Motor neuron (in vitro differentiated cells): ENCODE measurements at places on chromosomes 13 and 19.

DNA sequence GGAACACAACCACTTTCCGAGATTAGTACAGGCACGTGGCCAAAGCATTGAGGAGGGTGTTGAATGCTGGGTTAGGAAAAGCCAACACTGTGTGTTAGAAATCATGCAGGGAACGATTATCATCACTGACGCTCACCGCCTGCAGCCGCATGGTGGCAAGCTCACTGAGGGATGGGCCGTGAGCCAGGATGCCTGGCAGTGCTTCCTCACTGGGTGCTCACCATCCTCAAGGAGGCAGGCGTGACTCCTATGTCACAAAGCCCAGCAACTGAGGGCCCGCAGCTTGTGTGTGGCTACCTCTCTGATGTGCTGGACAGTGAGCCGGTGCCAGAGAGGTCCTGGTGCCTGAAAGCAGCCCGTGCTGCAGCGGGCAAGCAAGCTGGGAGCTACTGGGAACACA is 30.4 kb upstream of the TIMM44 start:
- ATAC-seq = no peak

GRCh38 chr13:67588607-67589006 is 358.5 kb upstream of the PCDH9 start:
- ATAC-seq = no peak

GRCh38 chr19:31906111-31906871 is 439.1 kb upstream of the ZNF507 start:
- ATAC-seq = no peak

- ATAC-seq = no peak
Observed at GRCh38 chr13:107438251-107438650, 777.1 kb downstream of the LIG4 start.

DNA sequence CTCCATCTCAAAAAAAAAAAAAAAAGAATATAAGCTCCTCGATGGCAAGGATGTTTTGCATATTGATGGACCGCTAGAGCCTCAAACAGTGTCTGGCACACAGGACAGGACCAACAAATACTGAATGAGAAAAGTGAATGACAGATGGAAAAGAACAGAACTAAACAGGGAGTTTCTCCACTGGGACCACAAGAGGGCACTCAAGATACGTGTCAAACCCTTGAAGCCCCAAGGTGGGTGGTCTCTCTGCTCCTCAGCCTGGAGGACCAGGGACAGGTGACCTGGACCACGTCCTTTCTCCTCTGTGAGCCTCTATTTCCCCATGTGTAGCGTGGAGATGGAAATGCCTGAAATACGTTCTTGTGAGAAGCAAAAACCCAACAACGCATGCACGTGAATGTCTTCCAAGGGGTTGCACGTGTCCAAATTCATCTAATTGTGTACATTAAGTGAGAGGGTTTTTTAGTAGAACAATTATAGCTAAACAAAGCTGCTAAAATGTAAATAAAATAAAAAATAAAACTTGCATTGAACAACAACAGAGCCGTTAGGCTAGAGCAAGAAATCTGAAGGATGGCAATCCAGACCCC is 5.7 kb upstream of the CDC42EP5 start:
- peak; percentile 65 for ATAC-seq

DNA sequence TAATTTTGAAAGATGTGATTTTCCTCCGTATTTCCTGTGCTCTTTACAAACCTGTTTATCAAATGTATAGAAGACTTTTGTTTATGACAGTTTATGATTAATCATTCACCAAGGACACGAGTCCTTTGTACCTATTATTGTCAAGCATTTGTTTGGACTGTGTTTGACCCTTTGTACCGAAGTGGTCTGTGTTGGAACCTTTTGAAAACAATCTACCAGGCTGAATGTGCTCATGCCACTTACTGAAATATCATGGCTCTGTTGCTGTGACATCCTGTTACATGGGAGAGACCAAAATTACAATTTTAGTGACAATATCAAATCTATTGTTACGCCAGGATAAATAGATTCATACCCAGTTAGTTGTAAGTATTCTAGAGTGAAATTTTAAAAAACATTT is 193.6 kb downstream of the IRS2 start:
- peak; percentile 19 for ATAC-seq

- ATAC-seq = peak; percentile 25
Observed at GRCh38 chr19:29411113-29411581, 114.6 kb upstream of the VSTM2B start.

- no peak for ATAC-seq
Observed at GRCh38 chr13:75881109-75881775, 245.1 kb downstream of the LMO7 start.

DNA sequence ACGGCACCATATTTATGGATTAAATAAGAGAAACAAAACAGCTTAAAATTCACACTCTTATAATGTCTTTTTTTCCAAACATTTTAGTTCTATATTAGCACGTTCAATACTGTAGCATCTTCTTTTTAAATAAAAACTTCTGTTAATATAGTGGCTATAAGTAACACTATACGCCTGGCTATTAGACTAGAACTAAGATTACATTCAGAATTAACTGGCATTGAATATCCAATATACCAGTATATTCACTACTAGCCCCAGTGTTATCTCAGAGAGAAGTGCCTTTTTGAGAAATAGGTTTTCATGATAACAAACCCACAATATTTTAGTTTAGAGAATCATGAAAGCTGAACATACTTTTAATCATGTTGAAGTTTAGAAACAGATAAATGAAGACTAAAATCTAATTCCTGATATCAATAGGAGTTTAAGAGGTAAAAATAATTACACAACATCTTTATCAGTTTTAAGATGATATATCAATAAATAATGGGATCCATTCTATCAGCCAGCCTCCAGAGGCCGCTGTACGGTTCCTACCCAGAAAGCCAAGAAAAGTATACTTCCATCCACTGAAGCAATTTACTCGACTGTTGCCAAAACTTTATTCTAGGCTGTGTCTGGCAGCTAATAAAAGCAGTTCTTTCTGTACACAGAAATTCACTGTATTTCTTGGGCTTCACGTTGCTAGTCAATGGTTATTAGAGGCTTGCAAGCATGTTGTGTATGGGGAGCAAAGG is 1113.4 kb upstream of the MIR17HG start:
- ATAC-seq = no peak

DNA sequence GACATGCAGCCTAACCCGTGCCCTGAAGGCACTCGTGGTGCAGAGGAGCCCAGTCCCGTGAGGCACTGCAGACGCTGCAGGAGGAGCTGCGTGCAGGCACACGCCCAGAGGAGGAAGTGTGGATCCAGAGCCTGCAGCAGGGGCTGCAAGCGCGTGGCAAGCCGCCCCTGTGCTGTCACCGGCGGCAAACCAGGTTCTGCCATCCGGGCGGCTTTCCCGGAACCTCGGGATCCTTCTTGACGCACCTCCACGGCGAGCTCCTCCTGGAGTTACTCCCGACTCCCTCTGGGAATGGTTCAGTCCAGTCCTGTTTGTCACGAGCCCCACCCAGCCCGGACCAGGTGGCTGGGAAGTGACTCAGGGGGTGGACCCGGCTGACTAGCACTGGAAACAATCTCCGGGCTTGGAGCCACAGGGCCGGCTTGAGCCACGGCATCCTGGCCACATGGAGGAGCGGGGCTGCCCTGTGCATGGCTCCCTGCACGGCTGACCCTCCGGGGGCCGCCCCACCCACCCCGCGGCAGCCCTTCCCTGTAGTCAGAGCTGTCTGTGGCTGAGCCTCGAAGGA is 10.2 kb downstream of the DPP9 start:
- ATAC-seq = peak; percentile 20

- no peak for ATAC-seq
Observed at GRCh38 chr13:33490461-33491327, 205.1 kb upstream of the STARD13 start.

DNA sequence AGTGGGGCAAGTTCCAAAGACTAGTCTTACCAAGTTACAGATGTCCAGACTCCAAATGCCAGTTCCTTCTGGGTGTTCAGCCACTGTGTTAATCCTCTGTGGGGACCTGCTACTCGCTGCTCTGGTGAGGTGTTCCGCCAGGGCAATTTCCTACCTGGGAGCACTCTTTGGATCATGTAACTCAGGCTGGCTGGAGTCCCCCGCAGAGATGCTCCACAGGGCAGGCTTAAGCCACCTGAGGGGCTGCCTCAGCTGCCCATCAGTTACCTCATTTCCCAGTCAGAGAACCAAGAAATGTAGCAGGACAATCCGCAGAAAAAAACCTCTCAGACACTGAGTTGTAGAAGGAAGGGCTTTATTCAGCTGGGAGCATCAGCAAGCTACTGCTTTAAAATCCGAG is 133.8 kb downstream of the ZNF737 start:
- ATAC-seq = no peak

- ATAC-seq = peak; percentile 80
Observed at GRCh38 chr19:38210458-38210987, 13.5 kb downstream of the DPF1 start.

GRCh38 chr13:20350819-20351218 is 118.7 kb upstream of the GJB6 start:
- ATAC-seq = no peak
